ENCODE measurements at places on chromosomes 6 and 20. TPM values are rescaled to one million over a fixed set of nuclear protein-coding genes. Genes with fewer than 3 reads are reported as not detected.

- H3K27ac ChIP-seq: no peak overlapping the region
- H3K4me3 ChIP-seq: no peak overlapping the region
- no peak for DNase-seq
- no peaks in the 10 kb centered on the region for H3K27me3 ChIP-seq
- no peaks in the 10 kb centered on the region for H3K4me1 ChIP-seq
These were observed 53.0 kb downstream of the DEK start for GRCh38 chr6:18211338-18211737.

DNA sequence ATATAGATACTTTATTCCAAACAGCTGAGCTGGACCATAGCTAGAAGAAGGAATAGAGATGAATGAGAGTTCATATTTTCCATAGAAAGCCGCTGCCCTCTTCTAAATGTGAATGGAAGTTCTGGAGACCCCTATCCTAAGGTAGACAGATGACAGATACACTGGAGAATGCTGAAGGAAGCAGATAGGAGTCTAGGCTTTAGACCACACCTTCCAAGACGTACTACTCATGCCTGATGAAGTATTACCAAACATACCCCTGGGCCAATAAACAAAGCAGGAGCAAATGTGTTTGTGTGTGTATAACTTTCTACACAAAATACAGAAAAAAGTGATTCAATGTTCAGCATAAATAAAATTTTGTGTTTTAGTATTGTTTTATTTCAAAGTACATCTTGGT, 9.1 kb upstream of the SLC17A2 start:
- no peaks in the 10 kb centered on the region for H3K4me1 ChIP-seq
- no peak overlapping the region for H3K4me3 ChIP-seq
- H3K36me3 ChIP-seq: no peaks in the 10 kb centered on the region
- H3K27me3 ChIP-seq: no peaks in the 10 kb centered on the region
- no peak for DNase-seq
- no peak overlapping the region for H3K27ac ChIP-seq

GRCh38 chr20:34459209-34459897, 56.9 kb upstream of the DYNLRB1 start:
- no peaks in the 10 kb centered on the region for H3K27me3 ChIP-seq
- no peak overlapping the region for H3K4me3 ChIP-seq
- H3K4me1 ChIP-seq: no peaks in the 10 kb centered on the region

- H3K4me3 ChIP-seq: no peak overlapping the region
- no peaks in the 10 kb centered on the region for H3K36me3 ChIP-seq
- no peak for DNase-seq
These were observed 51.4 kb upstream of the JARID2 start for GRCh38 chr6:15194453-15194852.

- H3K27me3 ChIP-seq: no peaks in the 10 kb centered on the region
- no peaks in the 10 kb centered on the region for H3K4me1 ChIP-seq
- H3K36me3 ChIP-seq: no peaks in the 10 kb centered on the region
These were observed 12.1 kb upstream of the RAMACL start for GRCh38 chr6:166598441-166599138.

- DNase-seq: no peak
- no peaks in the 10 kb centered on the region for H3K27me3 ChIP-seq
- H3K36me3 ChIP-seq: no peaks in the 10 kb centered on the region
These were observed 162.7 kb upstream of the SUPT3H start for GRCh38 chr6:45540375-45540920.

DNA sequence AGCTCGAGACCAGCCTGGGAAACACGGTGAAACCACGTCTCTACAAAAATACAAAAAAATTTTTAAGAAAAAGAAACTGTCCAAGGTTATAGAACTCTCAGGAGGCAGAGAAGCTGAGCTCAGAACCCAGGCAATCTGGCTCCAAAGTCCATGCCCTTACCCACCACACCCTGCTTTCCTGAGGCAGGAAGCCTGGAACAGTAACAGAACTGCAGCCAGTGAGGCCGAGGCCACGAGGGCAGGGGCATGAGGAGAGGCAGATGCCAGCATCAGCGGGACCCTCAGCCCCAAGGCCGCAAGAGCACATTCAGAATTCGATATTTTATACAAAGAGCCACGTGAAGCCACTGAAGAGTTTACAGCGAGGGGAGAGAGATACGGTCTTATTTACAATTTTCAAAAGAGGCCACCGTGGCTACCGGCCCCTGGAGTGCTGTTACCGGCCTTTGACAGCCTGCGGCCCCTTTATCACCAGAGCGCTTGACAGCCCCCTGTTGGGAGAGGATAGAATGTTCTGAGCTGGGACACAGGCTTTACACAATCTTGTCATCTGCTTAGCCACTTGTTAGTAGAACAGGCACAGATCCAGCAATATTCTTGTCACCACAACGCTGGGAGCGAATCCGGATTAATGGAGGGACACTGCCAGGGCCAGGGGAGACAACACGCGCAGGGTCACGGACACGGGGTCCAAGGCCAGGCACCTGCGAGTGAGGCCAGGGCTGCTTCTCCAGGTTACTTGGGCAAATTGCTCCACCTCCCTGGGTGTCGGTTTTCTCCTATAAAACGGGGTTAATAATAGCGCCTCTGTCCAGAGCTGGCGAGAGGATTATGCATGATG, 5.6 kb downstream of the SPATA2 start:
- peak; percentile 58 for DNase-seq
- no peaks in the 10 kb centered on the region for H3K27me3 ChIP-seq
- peaks cover 12% of the 10 kb centered on the region for H3K4me1 ChIP-seq
- no peak overlapping the region for H3K4me3 ChIP-seq

- no peaks in the 10 kb centered on the region for H3K27me3 ChIP-seq
- peaks cover 14% of the 10 kb centered on the region for H3K4me1 ChIP-seq
- peak overlapping the region; percentile 57 for H3K27ac ChIP-seq
- no peak overlapping the region for H3K4me3 ChIP-seq
- peak; percentile 55 for DNase-seq
- no peaks in the 10 kb centered on the region for H3K36me3 ChIP-seq
These were observed 125.3 kb downstream of the ANKS1A start for GRCh38 chr6:35014341-35014740.

DNA sequence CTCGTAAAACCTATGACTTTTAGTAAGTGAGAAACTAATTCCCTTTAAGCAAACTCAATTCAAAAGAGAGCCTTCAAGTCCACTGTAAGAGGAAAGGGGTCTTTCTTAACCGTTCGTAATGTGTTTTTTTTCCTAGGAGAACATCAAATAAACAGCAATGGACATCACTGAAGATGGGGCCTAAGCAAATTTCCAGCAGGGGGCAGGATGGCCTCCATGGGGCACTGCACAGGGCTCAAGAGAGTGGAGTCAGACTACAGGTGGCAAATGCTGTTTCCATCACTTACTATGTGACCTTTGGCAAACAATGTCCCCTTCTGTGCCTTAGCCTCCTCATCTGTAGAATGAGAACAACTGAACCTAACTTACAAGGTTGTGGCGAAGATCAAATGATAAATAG, 88.7 kb downstream of the ARHGAP18 start:
- H3K27ac ChIP-seq: no peak overlapping the region
- H3K4me3 ChIP-seq: no peak overlapping the region
- H3K27me3 ChIP-seq: no peaks in the 10 kb centered on the region
- H3K36me3 ChIP-seq: no peaks in the 10 kb centered on the region
- DNase-seq: no peak
- H3K4me1 ChIP-seq: no peaks in the 10 kb centered on the region

DNA sequence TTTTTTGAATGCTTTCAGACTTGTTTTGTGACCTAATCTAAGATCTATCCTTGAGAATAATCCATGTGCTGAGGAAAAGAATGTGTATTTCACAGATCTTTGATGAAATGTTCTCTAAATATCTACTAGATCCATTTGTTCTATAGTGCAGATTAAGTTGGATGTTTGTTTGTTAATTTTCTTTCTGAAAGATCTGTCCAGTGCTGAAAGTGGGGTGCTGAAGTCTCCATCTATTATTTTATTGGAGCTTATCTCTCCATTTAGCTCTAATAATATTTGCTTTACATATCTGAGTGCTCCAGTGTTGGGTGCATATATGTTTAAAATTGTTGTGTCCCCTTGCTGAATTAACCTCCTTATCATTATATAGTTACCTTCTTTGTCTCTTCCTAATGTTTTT, 303.6 kb downstream of the HTR1B start:
- no peaks in the 10 kb centered on the region for H3K36me3 ChIP-seq
- no peak overlapping the region for H3K27ac ChIP-seq
- DNase-seq: no peak

DNA sequence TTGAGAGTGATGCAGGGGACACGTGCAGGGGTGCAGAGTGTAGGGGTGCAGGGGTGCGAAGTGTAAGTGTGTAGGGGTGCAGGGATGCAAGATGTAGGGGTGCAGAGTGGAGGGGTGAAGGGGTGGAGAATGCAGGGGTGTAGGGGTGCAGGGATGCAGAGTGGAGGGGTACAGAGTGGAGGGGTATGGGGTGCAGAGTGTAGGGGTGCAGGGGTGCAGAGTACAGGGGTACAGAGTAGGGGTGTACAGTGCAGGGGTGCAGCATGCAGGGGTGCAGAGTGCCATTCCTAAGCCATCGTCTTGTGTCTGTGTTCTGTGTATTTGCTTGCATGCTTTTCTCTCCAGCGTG, 345.4 kb downstream of the TAF4 start:
- no peaks in the 10 kb centered on the region for H3K4me1 ChIP-seq
- H3K4me3 ChIP-seq: no peak overlapping the region
- DNase-seq: no peak

GRCh38 chr6:141244366-141244765, 888.4 kb upstream of the GJE1 start:
- no peak for DNase-seq
- H3K4me3 ChIP-seq: no peak overlapping the region
- no peaks in the 10 kb centered on the region for H3K4me1 ChIP-seq
- no peaks in the 10 kb centered on the region for H3K27me3 ChIP-seq
- no peak overlapping the region for H3K27ac ChIP-seq

- H3K36me3 ChIP-seq: no peaks in the 10 kb centered on the region
- H3K4me3 ChIP-seq: no peak overlapping the region
- H3K4me1 ChIP-seq: no peaks in the 10 kb centered on the region
- H3K27me3 ChIP-seq: no peaks in the 10 kb centered on the region
- no peak for DNase-seq
These were observed 33.8 kb upstream of the LRRC1 start for GRCh38 chr6:53761036-53761435.

GRCh38 chr20:1941226-1941625, 46.0 kb downstream of the SIRPA start:
- peak overlapping the region; percentile 36 for H3K27ac ChIP-seq
- H3K4me3 ChIP-seq: no peak overlapping the region
- H3K4me1 ChIP-seq: no peaks in the 10 kb centered on the region
- no peaks in the 10 kb centered on the region for H3K27me3 ChIP-seq

- no peak overlapping the region for H3K4me3 ChIP-seq
- no peaks in the 10 kb centered on the region for H3K27me3 ChIP-seq
- H3K27ac ChIP-seq: no peak overlapping the region
- H3K4me1 ChIP-seq: no peaks in the 10 kb centered on the region
These were observed 142.5 kb downstream of the ZMYND8 start for GRCh38 chr20:47213966-47214365.

DNA sequence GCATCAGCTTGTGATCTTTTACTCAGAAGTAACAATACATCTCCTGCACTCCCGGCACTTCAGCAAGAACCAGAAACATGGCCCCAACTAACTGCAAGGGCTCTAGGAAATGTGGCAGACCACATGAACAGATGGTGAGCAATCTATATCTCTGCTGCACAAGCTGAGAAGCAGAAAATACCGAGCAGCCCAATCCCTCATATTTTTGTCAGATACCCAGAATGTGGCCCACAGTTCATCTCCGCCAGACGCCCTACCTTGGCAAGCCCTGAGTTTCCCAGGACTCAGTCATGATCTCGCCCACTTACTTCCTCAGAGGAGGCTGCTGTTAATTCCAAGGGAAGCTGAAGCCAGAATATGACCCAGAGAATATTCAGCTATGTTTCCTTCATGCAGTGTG, 63.1 kb upstream of the PHACTR1 start:
- H3K4me1 ChIP-seq: no peaks in the 10 kb centered on the region
- H3K27me3 ChIP-seq: no peaks in the 10 kb centered on the region
- no peak overlapping the region for H3K27ac ChIP-seq
- H3K36me3 ChIP-seq: no peaks in the 10 kb centered on the region

DNA sequence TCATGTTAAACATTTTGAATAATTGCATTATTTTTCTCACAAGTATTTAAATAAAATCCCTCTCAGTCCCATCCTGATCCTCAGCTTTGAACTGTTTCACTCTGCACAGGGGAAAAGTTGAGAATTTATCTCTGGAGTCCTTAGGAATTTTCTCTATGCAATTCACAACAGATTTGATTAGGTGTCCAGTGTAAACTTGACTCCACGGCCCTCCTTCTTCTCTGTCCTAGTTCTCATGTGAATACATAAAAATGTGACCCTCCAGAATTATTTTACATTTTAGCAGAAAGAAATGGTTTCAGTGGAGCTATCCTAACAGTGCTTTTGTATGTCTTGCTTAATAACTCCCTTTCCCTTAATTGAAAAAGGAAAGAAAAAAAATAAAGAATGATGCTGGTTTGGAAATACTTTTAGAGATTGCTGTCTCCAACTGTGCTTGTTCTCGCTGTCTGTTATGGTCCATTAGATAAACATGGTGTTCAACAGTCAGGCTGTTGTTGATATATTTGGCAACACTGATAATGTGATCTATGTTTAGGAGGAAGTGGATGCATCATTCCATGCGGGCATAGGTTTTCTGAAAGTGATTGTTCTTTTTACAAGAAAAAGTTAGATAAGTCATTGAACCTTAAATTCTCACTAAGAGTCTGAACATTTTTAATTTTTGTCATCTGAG, 599.4 kb upstream of the CITED2 start:
- no peak for DNase-seq
- no peak overlapping the region for H3K27ac ChIP-seq
- no peaks in the 10 kb centered on the region for H3K4me1 ChIP-seq
- no peaks in the 10 kb centered on the region for H3K36me3 ChIP-seq

GRCh38 chr6:13924146-13924948, 405 bp upstream of the RNF182 start:
- no peak overlapping the region for H3K27ac ChIP-seq
- no peaks in the 10 kb centered on the region for H3K36me3 ChIP-seq
- H3K4me3 ChIP-seq: peak overlapping the region; percentile 50

DNA sequence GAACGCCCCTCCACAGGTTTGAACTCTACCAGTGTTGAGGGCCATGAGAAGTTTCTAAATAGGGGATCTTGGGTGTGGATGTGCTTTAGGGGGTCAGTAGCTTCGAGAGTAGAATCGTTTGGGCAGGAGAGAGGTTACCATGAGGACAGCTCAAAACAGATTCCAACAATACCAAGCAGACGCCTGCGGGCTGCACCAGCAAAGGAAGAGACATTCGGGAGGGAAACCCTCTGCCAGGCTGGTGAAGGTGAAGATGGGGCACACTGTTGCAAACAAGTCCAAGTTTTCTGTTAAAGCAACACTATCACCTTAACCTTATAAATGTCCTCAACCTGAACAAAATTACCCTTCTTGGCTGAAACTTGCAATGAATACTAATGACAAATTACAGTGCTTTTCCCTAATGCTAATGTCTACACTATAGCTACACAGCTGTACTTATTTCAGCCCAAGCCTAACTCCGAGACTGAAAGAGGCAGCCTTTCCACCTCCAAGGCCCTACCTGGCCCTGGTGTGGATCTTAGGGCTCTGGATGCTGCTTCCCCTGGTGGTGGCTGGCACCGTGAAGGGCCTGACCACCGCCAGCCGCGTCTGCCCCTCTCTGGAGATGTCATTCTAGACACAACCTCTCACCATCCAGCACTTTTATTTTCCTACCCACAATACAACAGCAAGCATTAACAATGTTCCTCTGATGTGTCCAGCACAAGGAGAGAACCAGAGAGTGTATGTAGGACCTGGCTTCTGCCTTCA, 80.1 kb downstream of the DLL1 start:
- no peak overlapping the region for H3K27ac ChIP-seq
- H3K4me3 ChIP-seq: no peak overlapping the region
- no peaks in the 10 kb centered on the region for H3K4me1 ChIP-seq
- no peaks in the 10 kb centered on the region for H3K27me3 ChIP-seq

Gene ADGB
- total RNA-seq: not detected

Gene KCTD20
- 61.6 TPM for total RNA-seq

Gene CFAP61
- 0.59 TPM for total RNA-seq

Gene TSHZ2
- total RNA-seq: 106 TPM

Gene NPEPL1
- 30.8 TPM for total RNA-seq

Gene NKAIN2
- 0.48 TPM for total RNA-seq

Gene MATN4
- total RNA-seq: not detected
